Effector memory CD4-positive, alpha-beta T cell (primary cell): ENCODE measurements at places on chromosomes 16 and 17.

DNA sequence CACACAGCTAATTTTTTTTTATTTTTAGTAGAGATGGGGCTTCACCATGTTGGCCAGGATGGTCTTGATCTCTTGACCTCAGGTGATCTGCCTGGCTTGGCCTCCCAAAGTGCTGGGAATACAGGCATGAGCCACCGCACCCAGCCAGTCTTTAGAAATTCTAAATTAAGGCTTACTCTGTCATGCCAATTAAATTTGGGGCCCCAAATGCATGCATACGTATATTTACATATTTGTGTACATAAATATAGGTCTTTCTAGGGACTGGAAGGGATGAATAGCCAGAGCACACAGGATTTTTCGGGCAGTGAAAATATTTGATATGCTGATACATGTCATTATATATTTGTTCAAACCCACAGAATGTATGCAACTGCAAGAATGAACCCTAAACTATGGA, 105.1 kb downstream of the BCAS3 start:
- DNase-seq = no peak

- DNase-seq = no peak
Measured at GRCh38 chr16:63981639-63982038, 1140.2 kb downstream of the CDH11 start.

- DNase-seq = no peak
Measured at GRCh38 chr16:55577887-55578286, 11.4 kb downstream of the CAPNS2 start.

GRCh38 chr17:73305845-73306836, 5.7 kb downstream of the CDC42EP4 start:
- DNase-seq = no peak
